ENCODE measurements at places on chromosomes 3 and 15.
A peak's percentile ranks its signal among the peaks of the same experiment; 100 is the strongest.

DNA sequence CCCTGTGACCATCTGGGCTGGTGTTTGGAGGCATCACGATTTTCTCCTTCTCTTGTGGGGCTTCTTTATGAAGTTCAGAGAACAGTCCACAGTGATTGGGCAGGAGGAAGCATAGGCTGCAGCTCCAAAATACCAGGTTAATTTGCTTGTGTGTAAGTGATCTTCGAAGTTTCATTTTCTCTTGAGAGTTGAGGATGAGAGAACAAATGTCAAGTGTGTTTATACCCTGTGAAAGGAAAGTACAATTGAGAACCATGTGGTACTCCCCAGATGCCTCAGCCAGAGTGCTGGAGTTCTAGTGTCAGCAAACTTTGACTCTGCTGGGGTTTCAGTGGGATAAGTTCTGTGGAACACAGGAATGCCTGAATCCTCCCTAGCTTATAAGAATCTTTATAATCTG lies 357.1 kb upstream of the CFAP20DC start:
- no peak for DNase-seq

GRCh38 chr3:179263134-179263533 lies 12.2 kb upstream of the KCNMB3 start:
- no peak for DNase-seq

- DNase-seq: no peak
Observed at GRCh38 chr3:11755276-11755675, 91.4 kb downstream of the TAMM41 start.

DNA sequence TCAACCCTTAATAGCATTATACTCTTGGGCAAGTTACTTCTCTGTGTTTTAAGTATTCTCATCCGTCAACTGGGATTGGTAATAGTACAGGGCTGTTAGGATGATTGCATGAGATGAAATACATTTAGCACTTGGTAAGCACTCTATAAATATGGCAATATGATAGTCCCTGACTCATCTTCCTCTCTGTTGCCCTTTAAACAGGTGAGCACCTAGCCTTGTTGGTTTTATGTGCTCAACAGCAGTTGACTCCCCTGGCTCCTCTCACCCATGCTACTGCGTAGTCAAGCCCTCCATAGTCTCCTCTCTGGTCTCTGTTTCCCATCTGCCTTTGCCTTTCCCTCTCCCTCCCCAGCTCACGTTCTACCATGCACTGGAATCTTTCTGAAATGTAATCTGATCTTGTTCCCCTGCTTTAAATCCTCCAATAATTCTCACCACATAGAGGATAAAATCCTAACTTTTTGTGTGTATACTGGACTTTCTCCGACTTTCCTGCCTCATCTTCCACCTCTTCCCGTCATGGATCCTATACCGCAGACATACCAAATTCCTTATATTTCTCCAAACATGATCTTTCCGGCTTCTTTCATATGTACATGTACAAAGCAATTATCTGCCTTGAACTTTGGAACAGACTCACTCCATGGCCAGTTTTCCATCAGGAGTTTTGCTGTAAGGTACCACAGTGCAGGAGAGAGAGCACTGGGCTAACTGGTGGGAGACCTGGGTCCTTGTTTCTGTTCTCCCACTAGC lies 42.3 kb downstream of the FSD2 start:
- DNase-seq: no peak

- no peak for DNase-seq
Observed at GRCh38 chr3:4665197-4665596, 172.0 kb downstream of the ITPR1 start.

- no peak for DNase-seq
Observed at GRCh38 chr3:1462371-1462770, 369.5 kb downstream of the CNTN6 start.

- no peak for DNase-seq
Observed at GRCh38 chr3:118102737-118103136, 931.9 kb downstream of the IGSF11 start.

GRCh38 chr3:148681080-148681479 lies 16.6 kb upstream of the AGTR1 start:
- peak; percentile 24 for DNase-seq

DNA sequence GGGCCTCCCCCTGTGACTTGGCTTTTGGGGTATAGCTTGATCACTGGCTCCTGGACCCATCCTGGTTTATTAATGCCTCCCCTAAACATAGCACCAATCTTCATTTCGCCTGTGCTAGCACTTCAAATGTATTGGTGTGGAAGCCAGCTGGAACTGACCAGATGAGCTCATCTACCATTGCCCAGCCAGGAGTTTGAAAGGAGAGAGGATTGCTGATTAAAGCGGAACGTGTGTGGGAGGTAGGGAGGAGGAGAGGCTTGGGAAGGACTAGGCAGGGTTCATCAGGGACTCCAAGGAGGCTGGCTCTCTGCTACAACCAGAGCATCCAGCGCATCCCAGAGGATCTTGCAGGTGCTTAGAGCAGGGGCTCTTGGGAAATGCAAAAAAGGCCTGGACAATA lies 34.4 kb upstream of the TLE3 start:
- DNase-seq: no peak

Data from Panc1 (cell line).